ENCODE measurements at places on chromosomes 13 and 19. TPM values are rescaled to one million over a fixed set of nuclear protein-coding genes. Genes with fewer than 3 reads are reported as not detected.

GRCh38 chr19:944171-944567, 18.3 kb downstream of the ARID3A start:
- DNase-seq: no peak

GRCh38 chr19:55580628-55581144, at the start of gene ZNF579:
ZNF579 (minus strand) TSS chr19:55580848; CDS start chr19:55579639, 1,209 bp downstream.
- DNase-seq: peak; percentile 87

DNA sequence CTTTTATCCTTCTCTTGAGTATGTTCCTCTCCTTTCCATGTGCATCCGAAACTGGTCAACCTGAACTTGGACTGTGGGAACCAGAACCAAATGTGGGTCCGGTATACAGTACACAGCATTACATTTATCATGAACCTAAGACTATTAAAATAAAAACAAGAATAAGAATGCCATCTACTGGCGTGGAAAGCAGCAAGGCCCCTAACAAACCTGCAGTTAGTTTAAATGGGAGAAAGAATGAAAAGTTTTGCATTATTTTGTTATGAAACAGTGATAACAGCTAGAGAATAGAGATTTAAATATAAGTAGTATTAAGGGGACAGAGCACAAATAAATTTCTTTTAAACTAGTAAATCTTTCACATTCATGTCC, 159.5 kb downstream of the RBM26 start:
- DNase-seq: no peak

GRCh38 chr19:29789007-29789406, 22.8 kb upstream of the CCNE1 start:
- no peak for DNase-seq

PHF11 gene
- 71.4 TPM for total RNA-seq

COPE gene
- total RNA-seq: 310 TPM
